Fibroblast of pulmonary artery (primary cell): ENCODE measurements at places on chromosomes 12 and 14.

DNA sequence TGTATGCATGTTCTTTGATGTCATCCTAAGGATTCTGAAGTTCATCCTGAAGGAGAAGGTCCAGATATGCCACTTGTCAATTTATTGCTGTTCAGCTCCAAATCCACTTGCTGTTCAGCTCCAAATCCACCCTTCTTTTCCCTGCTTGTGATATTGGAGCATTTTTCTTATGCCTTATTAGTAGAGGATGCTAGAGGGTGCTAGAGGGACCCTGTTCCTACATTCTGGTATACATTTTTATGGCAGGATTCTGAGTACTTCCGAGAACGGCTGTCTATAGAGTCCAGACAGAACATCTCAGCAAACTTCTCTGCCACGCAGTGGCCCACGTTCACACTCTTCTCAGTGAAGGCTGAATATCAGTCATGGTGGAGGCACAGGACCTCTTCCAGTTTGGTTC lies 406.7 kb downstream of the NOVA1 start:
- peak; percentile 33 for DNase-seq

DNA sequence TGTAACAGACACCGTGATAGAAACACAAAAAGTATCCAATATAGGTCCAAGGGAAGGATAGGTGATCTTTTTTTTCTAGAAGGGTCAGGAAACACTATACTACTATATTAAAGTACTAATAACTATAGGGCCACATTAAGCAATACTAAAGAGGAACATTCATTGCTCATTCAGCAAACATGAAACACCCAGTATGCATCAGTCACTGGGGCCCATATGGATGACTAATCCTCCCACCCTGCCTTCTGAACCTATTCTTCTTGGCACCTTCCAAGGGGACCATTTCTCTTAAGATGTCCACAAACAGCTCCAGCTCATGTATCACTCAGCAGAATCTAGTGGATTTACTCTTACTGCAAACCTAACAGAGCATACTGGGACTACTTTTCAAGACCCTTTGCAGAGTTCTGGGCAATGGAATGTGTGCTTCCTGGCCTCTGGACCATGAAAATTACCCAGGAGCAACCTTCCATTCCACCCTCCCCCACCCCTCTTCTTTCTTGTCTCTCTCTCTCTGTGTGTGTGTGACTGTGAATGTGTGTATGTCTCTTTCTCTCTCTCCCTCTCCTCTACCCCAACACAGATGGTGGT lies 187.9 kb downstream of the EPS8 start:
- DNase-seq: peak; percentile 82

- peak; percentile 29 for DNase-seq
Measured at GRCh38 chr12:123533672-123534643, at the start of gene RILPL1. TSS of gene RILPL1 (minus strand) at chr12:123533719. CDS start at chr12:123533482, 237 bp downstream.

DNA sequence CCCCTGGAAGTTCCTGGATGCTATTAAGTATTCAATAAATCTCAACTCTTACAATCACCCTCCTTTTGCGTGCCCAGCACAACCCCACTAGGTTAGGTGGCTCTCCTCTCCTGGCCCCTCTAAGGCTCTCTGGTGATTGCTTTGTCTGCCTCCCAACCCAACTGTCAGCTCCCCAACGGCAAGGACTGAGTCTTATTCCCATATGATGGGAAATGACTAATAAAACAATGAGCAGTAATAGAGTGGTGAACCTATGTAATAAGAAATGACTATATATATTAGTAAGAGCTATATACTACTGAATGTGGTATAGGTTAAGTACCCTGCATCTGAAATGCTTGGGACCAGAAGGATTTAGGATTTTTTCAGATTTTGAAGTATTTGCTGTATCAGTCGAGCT lies 8.1 kb downstream of the APPL2 start:
- no peak for DNase-seq

- no peak for DNase-seq
Measured at GRCh38 chr14:41718477-41719166, 111.9 kb downstream of the LRFN5 start.

- DNase-seq: peak; percentile 43
Measured at GRCh38 chr14:21069388-21070082, 569 bp upstream of the ARHGEF40 start.

GRCh38 chr14:39562175-39562574 lies 129.9 kb upstream of the FBXO33 start:
- DNase-seq: no peak
